Fibroblast of gingiva (primary cell): ENCODE measurements at places on chromosomes 4 and X.

GRCh38 chrX:53241558-53241957 lies 16.6 kb upstream of the KDM5C start:
- DNase-seq: no peak

DNA sequence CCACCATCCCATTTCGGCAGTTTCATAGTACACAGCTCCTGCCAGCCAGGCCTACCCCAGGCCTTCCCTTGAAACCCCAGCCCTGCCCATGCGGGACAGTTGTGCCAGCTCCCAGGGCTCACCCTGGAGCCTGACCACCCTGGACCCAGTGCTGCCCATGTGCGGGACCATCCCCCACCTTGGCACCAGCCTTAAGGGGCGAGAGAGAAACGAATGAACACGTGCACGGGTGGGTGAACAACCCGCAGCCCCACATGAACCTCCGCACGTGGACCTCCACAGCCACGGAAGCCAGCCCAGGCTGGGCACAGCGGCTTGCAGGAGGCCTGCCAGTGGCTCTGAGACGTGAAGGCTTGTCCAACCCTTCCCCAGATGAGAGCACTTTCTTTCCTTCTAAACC lies 76.0 kb upstream of the MXD4 start:
- no peak for DNase-seq

GRCh38 chr4:154137320-154137905 lies 348.5 kb upstream of the SFRP2 start:
- DNase-seq: no peak

GRCh38 chrX:40912576-40912975 lies 172.7 kb upstream of the USP9X start:
- DNase-seq: no peak

DNA sequence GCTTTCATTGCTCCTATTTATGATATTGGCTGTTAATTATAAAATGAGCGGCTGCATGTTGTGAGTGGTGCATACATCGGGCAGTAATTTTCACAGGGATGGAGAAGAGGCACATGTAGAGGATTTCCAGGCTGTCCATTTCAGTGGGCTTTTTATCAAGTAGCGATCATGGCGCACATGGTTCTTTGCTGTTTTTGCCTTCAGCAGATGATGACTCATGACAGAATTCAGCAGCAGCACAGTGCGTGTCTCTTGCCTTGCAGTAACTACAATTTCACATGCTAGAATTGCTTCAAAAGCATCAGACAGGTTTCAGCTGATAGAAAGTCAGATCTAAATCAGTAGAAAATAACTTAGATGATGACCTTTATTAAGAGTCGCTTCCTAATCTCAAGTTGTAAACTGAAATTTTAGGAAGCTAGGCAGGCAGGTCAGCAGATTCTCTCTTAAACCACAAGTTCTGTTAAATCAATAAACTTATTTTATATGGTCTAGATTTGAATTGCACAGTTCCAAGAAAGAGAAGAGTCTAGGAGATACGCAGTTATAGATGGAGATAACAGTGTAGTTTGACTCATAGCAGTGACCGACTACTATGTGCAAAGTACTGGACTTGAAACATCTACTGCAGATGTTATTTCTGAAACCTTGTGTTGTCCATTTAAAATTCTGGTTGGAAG lies 35.8 kb downstream of the LRP2BP start:
- DNase-seq: no peak

DNA sequence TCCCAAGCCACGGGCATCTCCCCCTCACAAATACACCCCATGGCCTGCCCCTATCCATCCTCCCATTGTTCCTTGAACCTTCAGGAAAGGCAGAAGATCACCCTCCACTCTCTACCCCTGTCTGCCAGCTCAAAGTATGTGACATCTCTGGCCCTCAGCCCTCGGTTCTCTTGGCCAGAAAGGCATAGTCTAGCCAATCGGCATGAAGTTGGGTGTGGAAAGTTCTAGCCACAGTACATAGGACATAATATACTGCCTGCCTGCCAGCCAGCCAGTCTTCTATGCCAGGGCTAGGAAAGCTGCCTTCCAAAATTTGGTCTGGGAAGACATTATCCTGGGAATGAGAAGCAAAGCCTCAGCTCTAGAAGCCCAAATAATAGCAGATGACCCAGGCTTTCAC lies 3.2 kb upstream of the PLP1 start:
- no peak for DNase-seq

DNA sequence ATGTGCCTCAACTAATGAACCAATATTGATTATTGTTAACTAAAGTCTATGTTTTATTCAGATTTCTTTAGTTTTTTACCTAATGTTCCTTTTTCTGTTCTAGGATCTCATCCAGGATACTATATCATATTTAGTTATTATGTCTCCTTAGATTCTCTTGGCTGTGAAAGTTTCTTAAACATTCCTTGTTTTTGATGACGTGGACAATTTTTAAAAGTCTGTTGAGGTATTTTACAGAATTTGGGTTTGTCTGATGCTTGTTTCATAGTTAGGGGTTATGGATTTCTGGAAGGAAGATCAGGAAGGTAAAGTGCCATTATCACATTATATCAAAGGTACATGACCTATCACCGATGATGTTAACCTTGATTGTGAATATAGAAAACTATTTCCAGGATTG lies 18.2 kb upstream of the MCTS1 start:
- no peak for DNase-seq

GRCh38 chr4:169079942-169080827 lies 70.1 kb upstream of the CBR4 start:
- peak; percentile 93 for DNase-seq
